Dermis microvascular lymphatic vessel endothelial cell (primary cell): ENCODE measurements at places on chromosomes 4 and X. TPM values are rescaled to one million over a fixed set of nuclear protein-coding genes. Genes with fewer than 3 reads are reported as not detected.

DNA sequence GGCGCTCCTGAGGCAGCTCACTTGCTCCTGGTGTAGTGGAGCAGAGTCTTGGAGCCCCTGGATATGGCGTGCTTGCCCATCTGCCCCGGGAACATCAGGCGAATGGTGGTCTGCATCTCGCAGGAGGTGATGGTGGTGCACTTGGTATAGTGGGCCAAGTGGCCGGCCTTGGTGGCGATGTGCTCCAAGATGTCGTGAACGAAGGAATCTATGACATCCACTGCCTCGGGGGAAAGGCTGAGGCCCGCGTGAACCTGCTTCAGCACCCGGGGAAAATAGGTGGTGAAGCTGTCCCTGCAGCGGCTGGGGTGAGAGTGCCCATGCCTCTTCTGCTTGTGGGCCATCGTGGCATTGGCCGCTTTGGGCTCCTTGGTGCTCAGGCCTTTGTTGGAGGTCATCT is 58.1 kb upstream of the TMSB15B start:
- DNase-seq, result no peak

DNA sequence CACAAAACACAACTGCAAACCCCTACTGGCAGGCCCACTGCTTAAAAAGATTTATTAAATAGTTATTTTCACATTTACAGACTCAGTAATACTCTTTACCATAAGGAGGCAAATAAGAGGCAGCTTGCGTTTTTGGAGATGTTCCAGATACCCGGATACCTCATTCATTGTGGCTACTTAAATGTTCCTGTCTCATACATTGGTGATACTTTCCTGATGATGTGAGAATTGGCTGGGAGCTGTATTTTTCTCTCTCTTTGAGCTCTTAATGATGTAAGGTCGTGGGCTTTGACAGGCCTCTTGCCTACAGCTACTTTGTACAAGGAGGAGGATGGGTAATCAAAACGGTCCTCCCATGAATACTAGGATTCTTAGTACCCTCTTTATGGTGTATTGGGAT is 101.5 kb downstream of the AKAP4 start:
- no peak for DNase-seq

GAGE12E gene
- not detected in 2 replicates for total RNA-seq

- DNase-seq, result no peak
These were observed 75.4 kb downstream of the PRDM5 start for GRCh38 chr4:120847019-120847582.

- DNase-seq, result no peak
These were observed 897 bp upstream of the FBXL5 start for GRCh38 chr4:15656038-15656470.

GRCh38 chr4:116385583-116385982 is 699.8 kb downstream of the TRAM1L1 start:
- DNase-seq, result no peak

- peak; percentile 58 for DNase-seq
These were observed 28.8 kb downstream of the FGF2 start for GRCh38 chr4:122855353-122855890.

EPHA5 gene
- not detected in 2 replicates for total RNA-seq

ADGRL3 gene
- under 0.01 and 0.13 TPM in 2 replicates for total RNA-seq

- DNase-seq, result no peak
These were observed 284.1 kb upstream of the AMOT start for GRCh38 chrX:113124693-113125092.

GRCh38 chr4:5469861-5470260 is 238.5 kb downstream of the EVC2 start:
- no peak for DNase-seq

DNA sequence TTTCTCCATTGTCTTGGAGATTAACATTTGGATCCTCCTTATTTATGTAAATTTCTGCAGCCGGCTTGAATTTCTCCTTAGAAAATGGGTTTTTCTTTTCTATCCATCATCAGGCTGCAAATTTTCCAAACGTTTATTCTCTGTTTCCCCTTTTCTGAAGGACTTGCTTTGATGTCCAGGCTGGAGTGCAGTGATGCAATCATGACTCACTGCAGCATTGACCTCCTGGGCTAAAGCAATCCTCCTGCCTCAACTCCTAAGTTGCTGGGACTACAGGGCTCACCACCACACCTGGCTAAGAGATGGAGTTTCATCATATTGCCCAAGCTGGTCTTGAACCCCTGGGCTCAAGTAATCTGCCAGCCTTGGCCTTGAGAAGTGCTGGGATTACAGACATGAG is 144.0 kb upstream of the ZXDB start:
- peak; percentile 35 for DNase-seq

DNA sequence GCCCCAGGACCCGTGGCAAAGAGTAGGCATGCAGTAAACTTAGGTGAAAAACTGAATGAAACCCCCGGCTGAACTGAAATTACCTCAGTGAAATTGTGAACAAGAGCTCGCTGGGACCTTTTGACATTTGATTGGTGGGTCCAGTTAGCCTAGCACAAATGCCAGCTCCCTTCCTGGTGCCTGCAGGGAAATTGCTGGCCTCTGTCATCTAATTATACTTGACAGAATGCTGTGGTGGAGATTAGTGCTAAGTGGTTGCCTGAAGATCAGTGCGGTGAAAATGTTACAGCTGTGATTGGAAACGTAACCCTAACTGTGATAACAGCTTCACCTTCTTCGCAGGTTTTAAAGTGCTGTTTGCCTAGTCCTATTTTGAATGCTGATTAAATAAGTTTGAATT is 43.0 kb downstream of the ADD1 start:
- DNase-seq, result no peak

TAF7L gene
- 0.13 TPM in 1 of 2 replicates, not detected in the other for total RNA-seq

DNA sequence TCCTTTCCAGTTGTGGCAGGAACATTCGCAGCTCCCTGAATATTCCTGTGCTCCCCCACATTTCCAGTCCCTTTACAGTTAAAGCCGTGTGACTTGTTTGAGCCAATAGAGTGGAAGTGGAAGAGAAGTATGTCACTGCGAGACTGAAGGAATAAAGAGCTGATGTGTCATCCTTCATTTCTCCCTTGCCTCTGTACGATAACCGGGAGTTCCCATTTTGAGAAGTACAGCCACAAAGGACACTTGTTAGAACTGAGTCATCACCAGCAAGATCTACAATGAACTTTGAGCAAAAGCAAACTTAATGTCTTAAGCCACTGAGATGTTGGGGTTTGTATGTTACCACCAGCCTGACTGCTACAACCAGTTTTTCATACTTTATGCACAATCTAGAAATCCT is 92.3 kb downstream of the SPRY1 start:
- peak; percentile 22 for DNase-seq

DNA sequence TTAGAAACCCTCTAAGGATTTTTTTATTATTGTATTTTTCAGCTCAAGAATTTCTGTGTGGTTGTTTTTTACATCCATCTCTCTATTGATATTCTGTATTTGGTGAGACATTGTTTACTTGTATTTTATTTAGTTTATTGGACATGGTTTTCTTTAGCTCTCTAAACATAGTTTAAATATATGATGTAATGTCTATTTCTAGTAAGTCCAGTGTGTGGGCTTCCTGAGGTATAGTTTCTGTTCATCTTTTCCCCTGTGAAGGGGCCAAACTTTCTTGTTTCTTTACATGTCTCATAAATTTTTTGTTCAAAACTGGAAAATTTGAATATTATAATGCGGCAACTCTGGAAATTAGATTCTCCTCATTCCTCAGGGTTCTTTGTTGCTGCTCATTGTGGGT is 28.2 kb upstream of the ATRX start:
- DNase-seq, result no peak

TREX2 gene
- 2.3 and 7.6 TPM in 2 replicates for total RNA-seq

PNCK gene
- total RNA-seq, result not detected in 2 replicates

GRCh38 chr4:179989975-179990374 is 2253.2 kb upstream of the TENM3 start:
- no peak for DNase-seq

- DNase-seq, result no peak
These were observed 14.3 kb upstream of the RAB28 start for GRCh38 chr4:13498469-13498868.

GAB3 gene
- total RNA-seq, result 6.7 and 11.6 TPM in 2 replicates
